ENCODE measurements at places on chromosomes 3 and 15.

- DNase-seq: no peak
These were observed 62.9 kb downstream of the GPR176 start for GRCh38 chr15:39857132-39857531.

DNA sequence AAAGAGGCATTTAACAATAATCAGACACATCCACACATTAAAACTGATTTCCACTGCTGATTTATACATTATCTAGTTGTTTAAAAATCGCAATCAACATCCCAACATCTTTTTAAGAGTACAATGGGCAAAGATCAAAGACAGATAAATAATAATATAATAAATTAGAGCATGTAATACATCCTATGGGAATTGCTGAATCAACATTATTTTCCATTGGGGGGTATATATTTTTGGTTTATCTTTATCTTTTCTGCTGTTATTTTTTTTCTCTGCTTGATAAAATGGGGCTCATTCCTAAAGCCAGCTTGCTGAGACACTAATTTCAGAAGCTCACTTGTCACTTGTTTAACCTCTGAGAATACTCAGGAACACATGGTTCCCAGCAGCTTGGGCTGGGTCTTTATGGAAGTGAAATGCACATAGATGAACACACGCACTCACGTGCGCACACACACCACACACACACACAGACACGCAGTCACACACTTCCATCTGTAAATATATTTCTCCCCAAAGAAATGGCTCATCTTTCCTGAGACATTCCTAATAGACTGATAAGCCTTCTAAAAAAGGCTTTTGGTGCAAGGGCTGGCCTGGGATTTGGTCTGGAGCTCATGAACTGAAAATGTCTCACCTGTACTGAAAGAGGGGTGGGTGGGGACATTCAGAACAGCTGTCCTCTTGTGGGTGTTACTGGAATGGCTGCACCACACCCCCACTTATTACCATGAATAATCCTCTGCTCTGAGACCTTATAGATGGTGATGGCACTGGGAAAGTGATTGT is 3.5 kb upstream of the PPIB start:
- no peak for DNase-seq

- DNase-seq: no peak
These were observed 168.4 kb upstream of the CADPS start for GRCh38 chr3:63043631-63044030.

DNA sequence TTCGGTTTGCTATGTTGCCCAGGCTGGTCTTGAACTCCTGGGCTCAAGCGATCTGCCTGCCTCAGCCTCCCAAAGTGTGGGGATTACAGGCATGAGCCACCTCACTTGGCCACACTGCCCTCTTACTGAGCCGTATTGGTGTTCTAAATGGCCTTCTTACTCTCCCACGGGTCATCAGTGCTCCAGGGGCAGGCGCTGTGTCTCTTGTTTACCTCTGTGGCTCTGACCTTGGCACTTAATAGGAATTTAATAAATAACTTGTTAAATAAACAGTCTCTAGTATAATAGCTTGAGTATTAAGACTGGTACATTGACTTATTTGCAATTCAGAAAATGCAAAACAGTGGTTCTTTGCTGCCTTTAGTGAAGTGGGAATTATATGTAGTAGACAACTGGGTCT is 13.7 kb downstream of the FLNB start:
- no peak for DNase-seq

DNA sequence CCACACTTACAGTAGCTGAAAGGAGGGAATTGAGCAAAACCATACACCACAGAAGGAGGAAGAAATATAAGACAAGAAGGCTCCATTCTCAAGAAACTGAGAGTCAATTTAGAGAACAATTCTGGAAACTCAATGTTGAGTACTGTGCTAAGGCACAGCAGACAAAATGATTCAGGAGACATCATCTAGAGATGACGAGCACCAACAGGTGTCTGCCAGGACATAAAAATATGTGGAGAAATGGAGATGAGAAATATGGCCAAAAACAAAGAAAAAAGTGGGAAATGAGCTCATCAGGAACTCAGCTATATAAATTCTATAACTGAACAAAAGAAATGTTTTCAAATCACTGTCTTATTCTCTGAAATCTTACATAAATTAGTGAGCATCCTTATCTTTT is 343.7 kb downstream of the ERC2 start:
- no peak for DNase-seq

DNA sequence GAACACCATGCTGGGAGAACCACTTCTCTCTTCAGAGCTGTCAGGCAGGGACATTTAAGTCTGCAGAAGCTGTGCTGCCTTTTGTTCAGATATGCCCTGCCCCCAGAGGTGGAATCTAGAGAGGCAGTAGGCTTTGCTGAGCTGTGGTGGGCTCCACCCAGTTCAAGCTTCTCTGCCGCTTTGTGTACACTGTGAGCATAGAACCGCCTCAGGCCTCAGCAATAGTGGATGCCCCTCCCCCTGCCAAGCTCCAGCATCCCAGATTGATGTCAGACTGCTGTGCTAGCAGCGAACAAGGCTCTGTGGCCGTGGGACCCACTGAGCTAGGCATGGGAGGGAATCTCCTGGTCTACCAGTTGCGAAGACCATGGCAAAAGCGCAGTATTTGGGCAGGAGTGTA is 121.6 kb downstream of the NFKBIZ start:
- DNase-seq: no peak

DNA sequence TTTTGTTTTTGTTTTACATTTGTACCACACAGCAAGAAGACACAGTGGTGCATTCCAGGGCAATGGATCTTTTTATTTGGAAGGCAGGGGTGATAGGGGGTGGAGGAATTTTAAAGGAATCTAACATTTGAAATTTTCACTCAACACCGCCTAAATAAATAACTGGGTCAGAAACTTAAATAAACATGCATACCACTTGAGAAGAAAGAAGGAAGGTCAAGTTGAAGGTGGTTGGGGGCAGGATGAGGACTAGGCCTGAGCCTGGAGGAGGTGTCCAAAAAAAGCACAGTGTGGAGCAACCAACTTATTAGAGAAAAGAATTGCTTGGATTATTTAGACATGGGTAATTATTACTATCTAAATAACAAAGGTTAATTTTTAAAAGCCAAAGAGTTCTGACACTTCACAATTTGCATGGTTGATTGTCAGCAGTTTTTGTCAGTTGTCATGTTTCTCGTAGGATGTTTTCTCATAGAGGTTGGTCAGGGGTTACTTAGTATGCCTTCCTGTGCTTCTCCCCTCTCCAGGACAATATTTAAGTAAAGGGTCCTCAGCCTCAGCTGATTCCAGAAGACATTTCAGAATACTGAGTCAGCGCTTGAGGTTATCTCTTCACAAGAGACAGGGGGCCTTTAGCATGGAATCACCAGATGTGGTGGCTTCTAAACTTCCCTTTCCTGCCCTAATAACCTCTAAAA is 173.7 kb upstream of the SLC2A2 start:
- DNase-seq: no peak

GRCh38 chr15:37034835-37035748 is 65.3 kb downstream of the MEIS2 start:
- DNase-seq: no peak

- no peak for DNase-seq
These were observed 65.6 kb upstream of the CTXND1 start for GRCh38 chr15:80317389-80318182.

DNA sequence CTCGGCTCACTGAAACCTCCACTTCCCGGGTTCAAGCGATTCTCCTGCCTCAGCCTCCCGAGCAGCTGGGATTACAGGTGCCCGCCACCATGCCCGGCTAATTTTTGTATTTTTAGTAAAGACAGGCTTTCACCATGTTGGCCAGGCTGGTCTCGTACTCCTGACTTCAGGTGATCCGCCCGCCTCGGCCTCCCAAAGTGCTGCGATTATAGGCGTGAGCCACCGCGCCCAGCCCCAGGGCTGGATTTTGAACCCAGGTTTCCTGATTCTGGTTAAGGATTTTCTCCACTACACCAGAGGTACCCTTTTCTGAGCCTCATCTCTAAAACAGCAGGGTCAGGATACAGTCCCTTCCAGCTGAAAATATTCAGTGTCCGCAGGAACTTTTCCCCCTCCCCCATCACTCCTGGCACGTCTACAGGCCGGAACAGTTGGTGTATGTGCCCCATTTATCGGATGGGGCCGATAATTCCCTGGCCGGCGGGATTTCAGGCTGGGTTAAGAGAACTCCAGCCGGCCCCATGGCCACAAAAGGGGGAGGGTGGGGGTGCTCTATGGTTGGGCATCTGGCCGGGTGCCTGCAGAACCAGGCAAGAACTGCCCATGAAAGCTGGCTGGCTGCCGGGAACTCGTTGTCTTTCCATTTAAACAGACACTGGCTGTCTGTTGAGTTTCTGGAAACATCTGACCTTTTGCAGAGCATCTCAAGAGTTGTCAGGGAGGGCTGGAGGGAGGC is 26.8 kb upstream of the SEMA4B start:
- peak; percentile 51 for DNase-seq

DNA sequence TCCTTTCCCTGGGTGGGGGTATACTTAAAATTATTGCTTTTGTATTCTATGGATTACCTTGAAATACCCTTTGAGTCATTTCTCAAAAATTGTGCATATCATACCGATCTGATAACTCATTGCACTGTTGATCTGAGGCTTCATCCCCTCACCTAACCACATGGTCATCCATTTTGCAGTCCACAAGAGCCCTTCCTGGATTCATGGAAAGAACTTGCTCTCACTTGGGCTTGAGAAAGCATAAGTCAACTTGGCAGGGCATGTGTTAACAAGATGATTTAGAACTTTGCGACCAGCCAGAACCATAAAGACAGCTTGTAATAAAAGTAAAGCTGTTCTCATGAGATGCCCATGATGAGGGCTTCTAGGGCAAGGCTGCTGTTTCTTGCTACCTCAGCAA is 22.2 kb downstream of the MME start:
- DNase-seq: no peak

DNA sequence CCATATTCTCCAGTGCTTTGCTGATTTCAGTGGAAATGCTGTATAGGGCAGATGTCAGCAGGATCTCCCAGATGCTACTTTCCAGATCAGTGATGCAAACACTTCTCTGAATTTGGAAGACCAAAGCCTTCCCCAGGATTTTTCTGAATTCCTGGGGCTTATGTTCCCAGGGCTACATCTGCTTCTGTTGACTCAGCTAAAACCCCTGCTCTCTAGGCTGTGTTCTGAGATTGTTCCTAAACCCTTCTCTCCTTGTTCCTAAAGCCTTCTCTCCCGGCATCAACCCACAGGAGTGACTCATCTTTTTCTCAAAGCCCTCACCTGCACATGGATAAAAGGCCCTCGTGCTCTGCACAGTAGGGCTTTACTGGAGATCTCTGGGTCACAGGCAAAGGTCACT is 35.5 kb downstream of the FAH start:
- no peak for DNase-seq

GRCh38 chr15:33467816-33468163 is 157.0 kb downstream of the RYR3 start:
- no peak for DNase-seq

- no peak for DNase-seq
These were observed 61.2 kb downstream of the SENP2 start for GRCh38 chr3:185647134-185647879.

DNA sequence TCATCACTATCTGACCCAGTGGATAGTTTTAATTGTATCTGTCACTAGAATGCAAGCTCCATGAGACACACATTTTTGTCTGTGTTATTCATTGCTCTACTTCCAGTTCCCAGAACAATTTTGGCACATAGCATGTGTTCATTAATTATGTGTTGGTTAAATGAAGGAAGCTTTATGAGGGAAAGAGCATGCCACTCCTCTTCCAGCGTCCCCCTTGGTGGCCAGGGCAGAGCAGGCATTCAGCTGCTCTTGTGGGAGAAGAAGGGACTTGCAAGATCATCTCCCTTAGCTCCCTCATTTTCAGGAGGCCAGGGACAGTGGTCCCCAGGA is 489 bp upstream of the GALNT15 start:
- no peak for DNase-seq

DNA sequence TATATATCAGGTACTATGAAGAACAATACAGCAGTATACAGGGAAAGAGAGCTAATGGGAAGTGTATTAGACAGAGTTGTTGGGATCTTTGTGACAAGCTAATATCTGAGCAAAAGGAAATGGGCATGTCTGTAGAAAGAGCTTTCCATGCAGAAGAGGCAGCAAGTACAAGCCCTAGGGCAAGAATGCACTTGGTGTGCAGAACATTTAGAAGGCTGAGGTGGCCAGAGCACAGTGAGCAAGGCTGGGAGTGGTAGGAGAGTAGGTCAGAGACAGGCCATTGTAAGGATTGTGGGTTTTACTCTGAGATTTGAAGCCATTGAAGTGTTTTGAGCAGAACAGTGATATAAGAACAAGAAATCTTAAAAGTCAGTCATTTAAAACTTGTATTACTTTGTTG is 353.9 kb upstream of the TGFBR2 start:
- DNase-seq: no peak

GRCh38 chr3:8455526-8456411 is 45.9 kb upstream of the LMCD1 start:
- DNase-seq: no peak

DNA sequence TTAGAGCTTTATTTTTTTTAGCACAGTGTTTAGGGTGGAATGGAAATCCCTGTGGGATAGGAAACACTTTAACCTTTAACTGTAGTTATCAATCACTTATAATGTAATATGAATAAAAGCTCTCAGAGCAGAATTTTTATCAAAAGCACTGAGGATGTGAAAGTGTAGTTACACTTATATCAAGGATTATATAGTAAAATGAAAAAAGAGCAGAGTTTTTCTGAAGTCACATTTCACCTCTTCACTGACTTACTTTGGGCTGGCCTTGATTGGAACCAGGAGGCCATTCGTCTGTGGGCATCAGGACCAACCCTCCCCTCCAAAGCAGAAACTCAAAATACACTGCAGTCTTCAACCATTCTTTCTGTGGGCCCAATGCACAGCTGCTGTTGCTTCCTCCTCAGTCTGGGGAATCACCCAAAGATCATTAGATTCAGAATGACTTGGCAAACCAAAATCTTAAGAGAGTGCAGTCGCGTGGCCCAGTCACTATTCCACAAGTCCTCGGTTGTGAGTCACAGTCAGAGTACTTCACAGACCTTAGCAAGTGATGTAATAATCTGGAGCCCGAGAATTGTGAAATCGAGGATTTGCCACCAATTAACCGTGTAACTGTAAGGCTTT is 132.6 kb upstream of the COL8A1 start:
- DNase-seq: no peak

- DNase-seq: no peak
These were observed 64.6 kb downstream of the EFL1 start for GRCh38 chr15:82197733-82198594.

GRCh38 chr15:77020348-77021087 is 25.6 kb downstream of the PSTPIP1 start:
- no peak for DNase-seq

DNA sequence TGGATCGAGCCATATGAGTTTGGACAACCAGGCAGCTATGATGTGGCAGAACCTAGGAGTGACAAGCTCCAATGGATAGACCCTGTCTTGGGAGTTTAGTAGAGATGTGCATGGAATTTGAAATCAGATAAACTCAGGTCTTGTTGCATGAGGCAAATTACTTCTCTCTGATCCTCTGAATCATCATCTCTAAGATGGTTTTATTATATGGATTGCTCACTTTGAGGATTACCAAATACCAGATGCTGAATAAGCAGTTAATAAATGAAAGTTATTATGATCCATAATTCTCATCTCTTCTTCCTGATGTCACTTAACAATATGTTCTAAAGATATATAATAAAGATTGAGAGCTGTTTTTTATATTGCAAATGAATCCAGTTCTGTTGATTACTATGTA is 622.2 kb downstream of the NTRK3 start:
- DNase-seq: no peak
